ENCODE measurements at places on chromosomes 12 and 14.

DNA sequence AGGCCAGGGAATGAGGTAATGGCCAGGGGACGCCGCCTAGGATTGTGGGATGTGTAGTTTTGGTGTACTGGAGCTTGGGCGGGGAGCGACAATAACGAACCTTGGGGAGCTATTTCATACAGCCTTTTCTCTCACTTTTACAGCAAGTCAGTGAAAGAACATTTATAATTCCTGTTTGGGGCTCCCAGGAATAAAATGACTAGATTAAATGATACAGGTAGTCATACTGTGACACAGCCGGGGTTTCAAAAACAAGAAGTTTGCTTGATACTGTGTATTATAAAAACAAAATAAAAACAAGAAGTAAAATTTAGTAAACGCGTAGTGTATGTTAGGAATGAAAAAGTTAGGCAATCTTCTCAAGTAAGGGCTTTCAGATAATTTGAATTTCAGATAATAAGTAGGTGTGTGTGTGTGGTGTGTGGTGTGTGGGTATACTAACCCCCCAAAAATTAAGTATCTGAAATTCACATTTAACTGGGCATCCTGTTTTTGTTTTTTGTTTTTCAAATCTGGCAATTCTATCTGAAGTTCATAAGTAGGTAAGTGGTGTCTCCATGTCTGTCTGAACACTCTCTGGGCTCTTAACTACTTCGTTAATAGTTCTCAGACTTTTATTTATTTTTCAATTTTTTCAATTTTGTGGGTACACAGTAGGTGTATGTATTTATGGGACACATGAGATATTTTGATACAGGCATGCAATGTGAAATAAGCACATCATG lies 458 bp upstream of the DCTN2 start:
- DNase-seq, result no peak

DNA sequence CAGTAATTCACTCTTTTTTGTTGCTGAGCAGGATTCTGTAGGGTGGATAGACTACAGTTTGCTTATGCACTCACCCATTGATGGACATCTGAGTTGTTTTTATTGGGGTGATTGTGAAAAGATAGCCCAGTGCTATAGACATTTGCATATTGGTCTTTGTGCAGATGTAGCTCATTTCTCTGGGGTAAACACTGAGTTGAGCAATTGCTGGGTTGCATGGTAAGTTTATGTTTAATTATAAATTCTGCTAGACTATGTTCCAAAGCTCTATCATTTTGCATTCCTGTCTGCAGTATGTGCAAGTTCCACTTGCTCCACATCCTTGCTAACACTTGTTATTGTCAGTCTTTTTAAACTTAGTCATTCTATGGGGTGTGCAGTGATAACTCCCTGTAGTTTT lies 65.4 kb upstream of the RFLNA start:
- DNase-seq, result no peak

DNA sequence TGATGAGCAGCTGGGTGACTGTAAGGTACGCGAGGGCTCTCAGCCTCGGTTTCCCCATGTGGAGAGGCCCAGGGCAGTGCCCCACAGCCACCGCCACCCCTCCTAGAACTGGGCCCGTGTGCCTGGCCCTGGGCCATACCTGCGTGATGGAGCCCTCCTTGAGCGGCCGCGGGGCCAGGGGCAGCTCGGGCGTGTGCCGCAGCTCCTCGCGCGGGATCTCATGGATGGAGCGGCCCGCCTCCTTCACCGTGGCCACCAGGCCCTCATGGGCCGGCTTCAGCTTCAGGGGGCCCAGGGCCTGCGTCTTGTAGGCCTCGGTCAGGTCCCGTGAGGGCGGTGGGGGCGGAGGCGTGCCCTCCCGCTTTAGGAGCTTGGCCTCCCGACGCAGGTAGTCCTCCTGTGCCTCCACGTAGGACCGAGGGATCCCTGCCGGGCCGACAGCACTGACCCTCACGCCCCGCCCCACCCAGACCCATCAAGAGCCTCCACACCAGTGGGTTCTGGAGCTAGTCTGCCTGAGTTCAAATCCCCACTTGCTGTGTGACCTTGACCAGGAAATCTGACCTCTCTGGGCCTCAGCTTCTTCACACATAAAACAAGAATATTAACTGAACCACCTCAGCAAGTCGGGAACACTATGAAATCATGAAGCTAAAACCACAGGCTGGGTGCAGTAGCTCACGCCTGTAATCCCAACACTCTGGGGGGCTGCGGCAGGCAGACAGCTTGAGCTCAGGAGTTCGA lies 51.7 kb downstream of the RFLNA start:
- DNase-seq, result no peak

DNA sequence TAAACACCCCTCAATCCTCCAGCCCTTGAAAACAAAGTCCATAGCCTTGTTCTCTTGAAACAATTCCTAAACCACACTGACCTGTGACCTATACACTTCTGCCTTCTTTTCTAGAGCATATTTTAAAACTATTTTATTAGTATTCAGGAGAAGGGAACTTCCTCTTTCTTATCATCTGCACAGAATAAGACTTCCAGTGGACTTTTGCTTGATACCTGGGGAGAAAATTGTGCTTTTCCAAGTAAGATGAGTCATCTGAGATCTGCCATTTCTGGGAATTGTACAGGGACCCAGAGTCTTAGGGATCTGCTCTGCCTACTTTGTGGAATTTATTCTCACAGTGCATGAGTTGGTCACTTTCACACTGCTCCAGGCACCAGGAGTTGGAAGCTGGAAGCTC lies 10.5 kb upstream of the WNT5B start:
- no peak for DNase-seq

DNA sequence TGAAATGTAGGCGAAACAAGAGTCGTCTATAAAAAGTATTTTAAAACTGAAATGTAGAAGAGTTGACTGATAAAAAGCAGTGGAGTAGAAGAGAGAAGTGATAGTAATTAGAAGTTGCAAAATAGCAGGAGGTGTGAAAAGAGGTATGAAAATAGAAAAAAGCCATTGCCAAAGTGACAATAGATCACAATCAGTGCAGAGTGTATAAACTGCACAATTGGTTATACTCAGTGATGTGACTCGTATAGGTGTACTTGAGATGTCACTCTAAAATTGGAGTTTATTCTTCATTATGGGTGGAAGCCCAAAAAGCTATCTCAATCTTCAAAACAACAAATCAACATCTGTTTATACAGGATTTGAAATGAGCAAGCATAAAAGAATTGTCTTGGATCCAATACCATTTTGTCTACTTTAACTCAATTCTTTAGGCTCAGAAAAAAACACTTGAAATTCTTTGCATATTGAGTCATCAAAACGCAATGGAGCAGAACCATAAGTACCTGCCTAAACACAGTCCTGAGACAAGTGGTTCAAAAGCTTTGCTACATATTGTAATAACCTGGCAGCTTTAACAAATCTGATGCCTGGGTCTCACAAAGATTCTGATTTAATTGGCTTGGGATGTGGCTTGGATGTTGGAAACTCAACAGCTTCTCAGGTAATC lies 8.8 kb downstream of the IKBIP start:
- DNase-seq, result no peak

DNA sequence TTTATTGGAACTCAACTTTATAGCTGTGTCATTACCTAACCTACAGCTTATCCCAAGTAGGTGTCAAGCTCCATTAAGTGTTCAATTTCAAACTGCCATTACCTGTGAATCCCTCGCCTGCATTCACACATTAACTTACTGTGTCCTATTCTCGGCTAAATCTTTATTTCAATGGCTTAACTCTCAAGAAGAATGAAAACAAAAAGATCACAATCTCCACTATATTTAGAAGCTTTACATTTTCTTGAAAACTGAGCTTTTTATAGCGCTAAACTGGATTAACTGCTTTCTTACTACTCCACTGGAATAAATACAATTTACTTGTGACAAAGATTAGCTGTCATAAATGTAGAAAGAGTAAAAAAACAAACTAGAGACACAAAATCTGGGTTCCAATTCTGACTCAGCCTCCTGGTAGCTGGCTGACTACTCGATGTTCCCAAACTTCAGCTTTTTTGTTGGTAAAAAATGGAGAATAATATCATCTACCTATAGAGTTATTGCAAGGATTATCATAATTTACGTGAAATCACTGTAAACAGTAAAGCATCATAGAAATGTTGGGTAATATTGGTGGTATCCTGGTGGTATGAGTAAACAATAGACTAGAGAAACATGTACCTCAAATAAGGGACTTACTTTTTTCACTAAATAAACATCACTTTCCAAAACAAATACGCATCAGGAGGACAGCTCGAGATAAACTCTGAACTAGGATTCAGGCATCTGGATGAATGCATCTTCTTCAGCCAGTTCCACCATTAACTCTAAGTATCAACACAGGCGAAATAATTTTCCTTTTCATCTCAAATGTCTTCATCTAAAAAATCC lies 1.7 kb downstream of the RALGAPA1 start:
- DNase-seq, result no peak

DNA sequence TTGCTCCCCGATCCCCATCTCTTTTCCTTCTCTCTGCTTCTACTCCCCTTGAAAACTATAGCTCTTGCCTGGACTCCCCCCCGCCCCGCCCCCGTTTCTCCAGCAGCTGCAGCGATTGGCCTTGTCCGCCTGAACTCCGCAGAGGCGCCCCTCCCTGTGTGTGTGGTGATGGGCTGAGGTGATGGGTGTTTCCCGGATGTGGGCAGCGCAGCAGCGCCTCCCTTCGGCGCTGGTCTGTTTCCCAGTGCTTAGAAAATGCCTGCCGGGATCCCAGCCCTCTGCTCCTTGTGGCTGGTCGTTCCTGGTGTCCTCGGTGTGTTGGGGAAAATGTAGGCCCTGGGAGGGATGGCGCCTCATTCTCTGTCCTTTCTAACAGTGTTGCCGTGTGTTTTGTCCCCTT lies 43.3 kb downstream of the GALNT8 start:
- DNase-seq, result no peak

DNA sequence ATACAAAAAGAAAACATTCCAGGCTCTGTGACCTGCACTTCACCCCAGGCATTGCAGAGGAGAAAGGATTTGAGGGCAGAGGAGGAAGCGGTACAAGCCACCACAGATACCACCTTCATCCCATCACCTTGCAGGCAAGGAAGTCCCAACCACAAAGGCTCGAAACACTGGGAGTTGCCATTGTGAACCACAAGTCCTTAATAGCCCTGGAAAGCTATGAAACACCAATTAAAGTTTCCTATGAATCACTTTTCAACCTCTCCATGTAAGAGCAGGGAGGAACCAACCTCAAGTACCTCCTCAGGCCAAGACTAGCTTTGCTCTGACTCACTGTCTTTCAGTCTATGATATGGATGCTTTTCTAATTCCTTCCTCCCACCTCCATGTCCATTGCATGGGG lies 27.0 kb downstream of the MAP3K9 start:
- DNase-seq, result peak; percentile 9

DNA sequence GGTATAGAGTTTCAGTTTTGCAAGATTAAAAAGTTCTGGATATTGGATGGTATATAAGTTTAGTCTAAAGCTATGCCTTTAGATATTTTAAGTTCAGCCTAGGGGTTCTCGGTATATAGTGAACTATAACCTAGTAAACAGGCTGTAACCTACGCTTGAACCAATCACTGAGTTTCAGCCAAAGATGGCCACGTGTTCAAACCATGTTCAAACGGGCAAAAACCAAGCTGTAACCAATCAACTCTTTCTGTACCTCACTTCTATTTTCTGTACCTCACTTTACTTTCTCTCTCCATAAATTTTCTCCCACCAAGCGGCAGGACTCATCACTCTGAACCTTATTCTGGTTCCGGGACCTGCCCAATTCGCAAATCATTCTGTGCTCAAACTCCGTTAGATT lies 1.4 kb downstream of the TMBIM4 start:
- DNase-seq, result no peak

DNA sequence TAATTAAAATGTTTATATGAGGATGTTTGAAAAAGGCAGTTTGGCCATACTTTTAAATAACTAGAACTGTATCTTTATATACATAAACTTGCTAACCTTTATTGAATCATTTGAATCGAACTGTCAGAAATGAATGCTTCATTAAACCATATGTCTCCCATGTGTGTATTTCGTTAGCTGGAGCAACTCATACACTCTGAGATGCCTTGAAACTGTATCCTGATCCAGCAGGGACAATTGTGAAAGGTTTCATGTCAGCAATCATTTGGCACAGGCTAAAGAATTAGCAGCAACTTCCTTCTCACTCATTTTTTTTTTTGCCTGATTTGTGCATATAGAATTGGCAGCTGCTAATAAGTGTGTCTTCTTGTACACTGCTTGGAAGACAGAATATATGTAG lies 109.9 kb downstream of the NAV3 start:
- DNase-seq, result no peak

DNA sequence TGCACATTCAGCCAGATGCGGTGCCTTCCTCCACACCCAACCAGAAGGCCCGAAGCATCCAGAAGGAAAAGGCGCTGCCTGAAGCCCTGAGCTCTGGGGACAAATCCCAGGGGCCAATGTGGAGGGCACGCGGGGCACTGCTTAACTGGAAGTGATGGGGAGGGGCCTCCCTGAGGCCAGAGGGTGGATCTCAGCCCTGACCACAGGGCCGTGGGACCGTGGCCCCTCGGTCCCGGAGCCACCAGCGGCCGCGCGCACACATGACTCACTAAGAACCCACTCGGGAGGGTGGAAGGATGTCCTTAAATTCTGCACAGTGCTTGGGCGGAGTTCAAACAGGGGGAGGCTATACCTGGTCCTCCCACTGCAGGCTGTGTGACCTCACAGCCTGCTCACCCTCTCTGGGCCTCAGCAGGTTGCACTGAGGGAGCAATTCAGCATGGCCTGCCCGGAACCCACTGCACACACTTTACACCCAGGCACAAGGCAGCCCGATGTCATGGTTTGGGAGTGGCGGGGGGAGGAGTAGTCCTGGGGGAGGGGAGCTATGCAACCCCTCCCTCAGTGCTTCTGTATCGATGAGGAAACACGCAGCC lies 89.5 kb downstream of the RFLNA start:
- no peak for DNase-seq

DNA sequence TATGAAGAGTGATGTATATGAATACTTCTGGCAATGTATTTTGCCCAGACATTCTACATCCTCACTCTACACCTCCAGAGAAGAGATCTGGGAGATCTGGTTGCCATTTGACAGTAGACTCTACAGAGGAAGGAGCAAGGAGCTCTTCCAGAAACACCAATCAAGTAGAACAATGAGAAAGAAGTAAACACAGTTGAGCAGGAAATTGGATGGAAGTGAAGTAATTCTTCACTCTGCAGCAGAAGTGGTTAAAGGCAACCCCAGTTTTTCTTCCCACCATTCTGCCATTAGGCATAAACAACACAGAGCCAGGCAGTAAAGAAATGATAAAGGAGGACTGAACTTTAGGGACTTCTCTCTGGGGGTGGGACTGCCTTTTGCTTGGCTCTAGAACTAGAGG lies 48.5 kb upstream of the PRICKLE1 start:
- no peak for DNase-seq

- DNase-seq, result no peak
These were observed 24.5 kb downstream of the JDP2 start for GRCh38 chr14:75452324-75452723.

GRCh38 chr14:103071544-103072251 lies 12.3 kb upstream of the LBHD2 start:
- DNase-seq, result no peak

GRCh38 chr12:113161415-113162016 lies 12.0 kb downstream of the CFAP73 start:
- no peak for DNase-seq

DNA sequence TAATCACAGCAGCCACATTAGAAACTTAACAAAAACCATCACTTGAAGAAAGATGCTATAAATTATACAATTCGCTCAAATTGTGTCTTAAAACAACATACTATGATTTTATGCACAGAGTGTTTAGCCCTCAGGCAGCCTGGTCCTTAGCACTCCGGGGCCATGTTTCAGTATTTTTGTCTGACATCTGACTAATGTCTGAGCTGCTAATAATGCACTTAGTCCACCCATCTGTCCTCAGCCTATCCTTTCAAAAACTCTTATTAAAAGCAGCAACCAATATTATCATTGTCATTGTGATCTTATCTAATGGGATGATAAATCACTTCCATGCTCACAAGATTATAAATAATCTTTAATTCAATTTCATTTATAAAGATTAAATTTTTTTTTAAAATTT lies 602.7 kb upstream of the FOXG1 start:
- DNase-seq, result no peak

Measured in natural killer cell (primary cell).